ENCODE measurements at places on chromosomes 1 and 21. TPM values are rescaled to one million over a fixed set of nuclear protein-coding genes. Genes with fewer than 3 reads are reported as not detected.

DNA sequence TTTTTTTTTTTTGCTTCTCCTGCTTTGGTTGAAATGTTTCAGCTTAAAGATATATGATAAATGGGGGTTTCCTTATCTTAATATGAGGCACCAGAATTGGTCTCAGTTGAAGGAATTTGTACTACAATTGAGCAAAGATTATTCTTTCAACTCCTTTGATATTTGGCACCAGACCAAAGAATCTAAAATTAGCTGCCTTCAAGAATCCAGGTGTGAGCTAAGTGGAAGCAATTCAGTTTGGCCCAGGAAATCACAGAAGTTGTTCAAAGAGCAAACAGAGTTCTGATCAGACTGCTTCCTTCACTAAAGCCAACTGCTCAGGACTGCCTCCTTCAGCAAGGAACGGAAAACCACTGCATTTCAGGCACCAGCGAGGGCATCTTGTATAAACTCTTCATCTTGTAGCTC, 68.3 kb upstream of the BCAR3 start:
- DNase-seq: no peak

DNA sequence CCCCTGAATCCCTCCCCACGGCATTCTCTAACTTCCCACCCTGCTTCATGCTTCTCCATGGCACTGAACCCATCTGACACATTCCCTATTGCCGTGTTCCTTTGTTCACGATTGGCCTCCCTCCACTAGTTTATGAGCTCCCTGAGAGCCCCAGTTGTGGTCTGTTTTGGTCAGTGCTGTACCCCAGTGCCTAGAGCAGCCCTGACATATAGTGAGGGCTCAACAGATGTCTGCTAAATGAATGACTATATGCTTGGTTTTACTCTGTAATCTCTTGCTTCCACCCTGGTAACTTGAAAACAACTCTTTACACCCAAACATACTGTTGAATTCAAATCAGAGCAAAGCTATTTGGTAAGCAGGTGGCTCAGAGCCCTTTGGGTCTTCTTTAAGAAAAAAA, 171.1 kb upstream of the EDN2 start:
- no peak for DNase-seq

DNA sequence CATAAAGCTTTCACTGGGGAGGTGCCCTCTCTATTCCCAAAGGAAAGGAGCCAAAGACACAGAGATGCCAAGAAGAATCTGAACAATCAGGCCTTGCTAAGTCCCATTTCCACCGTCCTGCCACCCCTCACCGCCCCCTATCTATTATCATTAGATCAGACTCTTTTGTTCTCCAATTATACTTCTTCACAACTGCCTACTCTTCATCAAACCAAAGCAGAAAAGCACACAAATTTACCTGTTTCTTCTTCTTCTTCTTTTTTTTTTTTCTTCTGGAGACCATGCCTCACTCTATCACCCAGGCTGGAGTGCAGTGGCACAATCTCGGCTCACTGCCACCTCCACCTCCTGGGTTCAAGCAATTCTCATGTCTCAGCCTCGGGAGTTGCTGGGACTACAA, 43.1 kb upstream of the ARHGEF10L start:
- DNase-seq: no peak

The MMEL1 gene
- 3.7 TPM for total RNA-seq

All from occipital lobe (tissue), 3 donors.